ENCODE measurements at places on chromosomes 2 and 18.

- DNase-seq, result no peak
Observed at GRCh38 chr2:100615471-100615870, 52.7 kb downstream of the PDCL3 start.

- no peak for DNase-seq
Observed at GRCh38 chr2:70956141-70956540, 20.4 kb downstream of the ATP6V1B1 start.

- DNase-seq, result no peak
Observed at GRCh38 chr2:18834341-18834740, 245.0 kb upstream of the NT5C1B start.

GRCh38 chr2:156675896-156676295, 239.7 kb downstream of the GPD2 start:
- no peak for DNase-seq

DNA sequence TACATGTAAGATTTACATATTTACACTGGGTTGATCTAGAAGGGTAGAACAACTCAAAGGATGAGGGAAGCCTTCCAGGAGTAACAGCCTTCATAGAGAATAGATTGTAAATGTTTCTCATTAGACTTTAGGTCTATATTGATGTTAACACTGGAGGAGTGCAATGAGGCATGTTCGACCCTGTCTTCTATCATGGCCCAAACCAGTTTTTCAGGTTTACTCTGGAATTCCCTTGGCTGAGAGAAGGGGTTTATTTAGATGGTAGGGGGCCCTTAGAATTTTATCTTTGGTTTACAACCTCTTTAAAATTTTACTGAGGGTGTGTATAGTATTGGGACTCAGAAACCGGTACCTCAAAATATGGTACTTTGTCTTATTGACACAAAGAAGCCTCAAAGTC, 634.9 kb upstream of the PIK3C3 start:
- no peak for DNase-seq

- peak; percentile 18 for DNase-seq
Observed at GRCh38 chr2:161090411-161090810, 69.8 kb upstream of the TANK start.
